ENCODE measurements at places on chromosomes 16 and 17. TPM values are rescaled to one million over a fixed set of nuclear protein-coding genes. Genes with fewer than 3 reads are reported as not detected.

- DNase-seq, result peak; percentile 27
- H3K36me3 ChIP-seq, result no peaks in the 10 kb centered on the region
- H3K4me3 ChIP-seq, result no peak overlapping the region
- H3K27ac ChIP-seq, result no peak overlapping the region
- no peaks in the 10 kb centered on the region for H3K27me3 ChIP-seq
Observed at GRCh38 chr17:57665128-57665527, 80.0 kb downstream of the CCDC182 start.

DNA sequence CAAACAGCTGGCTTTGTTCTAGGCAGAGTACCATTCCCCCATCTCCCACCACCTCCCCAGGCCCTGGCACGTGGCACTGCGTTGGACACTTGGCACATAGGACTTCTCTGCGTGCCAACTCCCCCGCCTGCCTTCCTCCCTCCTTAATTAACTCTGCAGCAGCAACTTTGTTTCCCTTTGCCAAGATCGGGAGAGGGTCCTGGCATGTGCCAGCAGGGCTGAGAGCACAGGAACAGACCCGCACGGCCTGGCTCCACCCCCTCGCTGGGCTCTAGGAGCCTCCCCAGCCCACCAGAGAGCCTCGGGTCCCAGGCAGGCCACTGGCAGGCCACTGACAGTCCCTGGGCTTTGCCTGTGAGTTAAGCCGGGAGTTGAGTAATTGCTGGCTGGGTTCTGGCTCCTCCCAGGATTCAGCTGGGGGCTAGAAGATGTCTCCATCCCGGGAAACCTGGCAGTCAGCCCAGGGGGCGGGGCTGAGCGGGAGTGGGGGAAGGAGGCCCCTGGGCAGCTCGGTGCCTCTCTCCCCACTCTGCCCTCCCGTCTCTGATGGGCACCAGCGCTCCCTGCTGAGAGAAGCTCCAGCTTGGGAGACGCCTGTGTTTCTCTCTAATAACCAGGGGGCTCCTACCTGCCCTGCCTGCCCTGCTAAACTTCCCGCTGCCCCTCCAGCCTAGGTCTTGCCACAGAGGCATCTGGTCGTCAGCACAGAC, 224.0 kb upstream of the TNRC6C start:
- H3K4me1 ChIP-seq, result peaks cover 41% of the 10 kb centered on the region
- no peaks in the 10 kb centered on the region for H3K36me3 ChIP-seq
- H3K4me3 ChIP-seq, result no peak overlapping the region
- DNase-seq, result peak; percentile 98

- no peaks in the 10 kb centered on the region for H3K36me3 ChIP-seq
- H3K27ac ChIP-seq, result no peak overlapping the region
- H3K27me3 ChIP-seq, result peaks cover 17% of the 10 kb centered on the region
- H3K4me3 ChIP-seq, result no peak overlapping the region
- H3K4me1 ChIP-seq, result peaks cover 3% of the 10 kb centered on the region
- DNase-seq, result no peak
Observed at GRCh38 chr16:86578611-86579267, 390 bp downstream of the FOXL1 start.

The TMED6 gene
- total RNA-seq, result 0.95 TPM

The PPP1R27 gene
- total RNA-seq, result not detected

Data from lung (tissue), 17 donors.